ENCODE measurements at places on chromosomes 16 and 17.

DNA sequence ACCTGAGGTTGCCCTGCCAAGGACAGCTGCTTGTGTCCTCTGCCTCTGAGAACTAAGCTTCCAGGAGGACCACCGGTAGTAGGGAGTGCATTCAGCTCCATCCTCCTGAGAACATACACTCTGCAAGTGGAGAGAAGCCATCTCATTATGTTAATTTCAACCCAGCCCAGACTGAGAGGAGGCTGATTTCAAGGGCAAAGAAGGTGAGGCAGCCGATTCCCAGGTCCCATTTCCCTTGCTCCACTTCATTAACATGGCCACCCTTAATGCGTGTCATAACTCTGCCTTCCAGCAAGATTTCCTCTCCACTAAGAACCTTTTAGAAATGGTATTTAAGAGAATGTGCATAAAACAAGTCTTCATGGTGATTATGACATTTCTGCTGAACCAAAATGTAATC is 72.5 kb downstream of the CDH13 start:
- no peak for DNase-seq

GRCh38 chr17:57357392-57357784 is 101.1 kb downstream of the MSI2 start:
- DNase-seq: no peak

GRCh38 chr17:62805234-62805633 is 2.9 kb downstream of the MARCHF10 start:
- no peak for DNase-seq

DNA sequence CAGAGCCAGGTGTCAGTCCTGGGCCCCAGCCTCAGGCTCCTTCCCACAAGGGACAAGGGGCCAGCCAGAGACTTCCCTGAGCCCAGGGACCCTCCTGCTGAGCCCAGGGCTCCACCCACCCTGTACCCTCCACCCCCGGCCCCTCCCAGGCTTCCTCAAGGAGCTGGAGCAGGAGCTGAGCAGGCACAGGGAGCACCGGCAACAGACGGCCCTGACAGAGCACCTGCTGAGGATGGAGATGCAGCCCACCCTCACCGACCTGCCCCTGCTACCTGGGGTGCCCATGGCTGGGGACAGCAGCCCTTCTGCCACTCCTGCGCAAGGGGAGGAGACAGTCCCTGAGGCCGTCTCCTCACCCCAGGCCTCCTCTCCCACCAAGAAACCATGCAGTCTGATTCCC is 4.5 kb downstream of the SCRN2 start:
- no peak for DNase-seq

- no peak for DNase-seq
Observed at GRCh38 chr17:8846768-8847211, 20.7 kb downstream of the PIK3R6 start.

DNA sequence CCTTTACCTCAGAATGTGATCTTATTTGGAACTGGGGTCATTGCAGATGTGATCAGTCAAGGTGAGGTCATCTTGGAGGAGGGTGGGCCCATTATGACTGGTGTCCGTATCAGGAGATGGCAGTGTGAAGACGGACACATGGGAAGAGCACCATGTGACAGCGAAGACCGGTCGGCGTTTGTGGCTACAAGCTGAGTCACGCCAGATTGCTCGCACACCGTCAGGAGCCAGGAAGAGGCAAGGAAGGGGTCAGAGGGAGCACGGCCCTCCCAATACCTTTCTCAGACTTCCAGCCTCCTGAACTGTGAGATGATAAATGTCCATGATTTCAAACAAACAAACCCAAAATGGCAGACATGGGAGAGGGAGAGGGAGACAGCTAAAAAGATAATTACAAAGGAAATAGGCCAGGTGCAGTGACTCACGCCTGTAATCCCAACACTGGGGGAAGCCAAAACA is 13.2 kb downstream of the STARD3 start:
- DNase-seq: no peak

- DNase-seq: no peak
Observed at GRCh38 chr16:81239367-81240121, 1.1 kb downstream of the BCO1 start.

DNA sequence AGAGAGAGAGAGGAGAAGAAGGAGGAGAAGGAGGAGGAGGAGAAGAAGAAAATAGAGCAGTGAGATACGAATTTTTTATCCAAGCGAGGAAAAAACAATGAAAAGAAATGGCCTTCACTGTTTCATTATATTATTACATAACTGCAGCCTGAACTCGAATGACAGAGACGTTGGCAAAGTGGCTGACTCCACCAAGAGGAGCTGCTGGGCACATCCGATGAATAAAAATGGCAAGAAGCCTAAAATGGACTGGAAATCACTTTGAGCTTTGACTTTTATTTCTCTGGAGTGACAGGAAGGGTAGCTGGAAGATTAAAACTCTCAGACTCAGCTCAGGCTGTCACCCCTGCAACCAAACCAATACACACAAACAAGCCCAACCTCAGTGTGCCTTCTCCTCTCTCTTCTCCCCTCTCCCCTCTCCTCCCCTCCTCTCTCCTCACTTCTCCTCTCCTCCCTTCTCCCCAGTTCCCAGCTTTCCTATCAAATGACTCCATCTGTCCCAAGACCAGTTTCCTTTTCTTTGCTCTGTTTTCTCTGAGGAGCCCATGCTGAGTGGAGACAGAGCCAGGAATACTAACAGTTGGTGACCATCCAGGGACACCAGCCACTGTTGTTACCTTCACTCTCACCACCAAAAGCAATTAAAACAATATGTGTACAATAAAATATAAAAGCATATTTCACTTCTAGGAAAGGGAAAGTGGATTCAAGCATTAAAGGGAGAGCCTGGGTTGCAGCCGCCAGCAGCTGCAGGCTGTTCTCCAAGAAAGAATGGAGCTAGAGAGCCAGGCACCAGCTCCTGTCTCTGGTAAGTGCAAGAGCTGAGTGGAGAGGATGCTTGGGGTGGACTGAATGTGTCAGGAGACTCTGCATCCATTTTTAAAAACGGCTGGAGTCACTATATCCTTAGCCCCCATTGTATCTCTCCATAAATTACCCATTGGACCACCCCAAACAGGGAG is 51.2 kb downstream of the SOX9 start:
- DNase-seq: no peak

DNA sequence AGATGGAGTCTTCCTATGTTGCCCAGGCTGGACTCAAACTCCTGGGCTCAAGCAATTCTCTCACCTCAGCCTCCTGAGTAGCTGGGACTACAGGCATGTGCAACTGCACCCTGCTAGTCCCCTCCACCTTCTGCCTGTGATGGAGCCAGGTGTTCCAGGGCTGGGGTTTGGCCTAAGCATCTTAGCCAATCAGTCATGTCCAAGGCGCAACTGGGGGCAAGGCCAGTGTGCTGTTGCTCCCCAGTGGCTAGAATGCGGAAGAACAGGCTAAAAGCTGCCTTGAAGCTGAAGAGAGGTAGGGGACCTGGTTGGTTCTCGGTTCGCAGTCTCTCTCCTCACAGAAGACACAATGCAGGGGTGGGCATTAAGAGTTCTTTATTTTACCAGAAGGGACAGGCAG is 18.6 kb downstream of the FLOT2 start:
- DNase-seq: no peak

DNA sequence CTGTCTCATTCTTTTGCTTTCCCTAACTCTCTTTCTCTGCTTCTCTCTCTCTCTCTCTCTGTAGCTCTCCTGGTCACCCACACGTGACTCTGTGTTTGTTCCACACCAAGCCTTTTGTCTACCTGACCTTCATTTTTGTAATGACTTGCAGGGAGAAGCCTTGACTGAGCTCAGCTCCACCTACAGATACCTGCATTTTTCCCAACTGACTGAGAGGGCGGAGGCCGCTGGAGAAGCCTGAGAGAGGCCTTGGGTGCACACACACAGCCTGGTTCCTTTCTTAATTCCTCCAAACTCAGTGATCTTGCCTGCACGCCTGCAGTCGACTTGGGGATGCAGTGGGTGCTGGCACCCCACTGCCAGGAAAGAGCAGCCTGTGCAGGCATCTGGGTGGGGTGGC is 68.8 kb downstream of the LYRM1 start:
- DNase-seq: no peak

GRCh38 chr16:20614186-20615141 is 38.3 kb upstream of the ACSM2B start:
- no peak for DNase-seq

GRCh38 chr16:49148410-49148809 is 133.2 kb downstream of the CBLN1 start:
- DNase-seq: no peak

- DNase-seq: no peak
Observed at GRCh38 chr17:62995377-62995885, 29.4 kb downstream of the TANC2 start.

DNA sequence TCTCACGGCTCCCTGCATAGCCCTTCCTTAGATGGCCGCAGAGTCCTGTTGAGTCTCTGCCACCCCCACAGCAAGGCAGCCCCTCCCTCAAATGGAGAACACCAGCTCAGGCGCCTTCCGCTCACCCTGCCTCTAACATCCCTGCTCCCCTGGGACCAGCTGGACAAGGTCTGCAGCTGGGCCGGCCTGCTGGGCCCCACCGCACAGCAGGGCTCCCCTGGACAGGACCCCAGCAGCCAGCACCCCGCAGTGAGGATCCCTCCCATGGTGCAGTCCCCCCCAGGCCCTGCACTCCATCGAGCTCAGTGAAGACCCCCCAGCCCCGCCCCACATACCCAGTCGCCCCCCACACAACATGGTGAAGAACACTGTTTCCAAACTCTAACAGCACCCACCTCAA is 10.2 kb downstream of the ATP2A3 start:
- DNase-seq: no peak

GRCh38 chr16:75820672-75821071 is 94.4 kb upstream of the CPHXL start:
- DNase-seq: no peak

- DNase-seq: no peak
Observed at GRCh38 chr17:56314026-56314425, 160.8 kb downstream of the ANKFN1 start.

- no peak for DNase-seq
Observed at GRCh38 chr17:42276609-42277341, 584 bp upstream of the STAT5B start.

DNA sequence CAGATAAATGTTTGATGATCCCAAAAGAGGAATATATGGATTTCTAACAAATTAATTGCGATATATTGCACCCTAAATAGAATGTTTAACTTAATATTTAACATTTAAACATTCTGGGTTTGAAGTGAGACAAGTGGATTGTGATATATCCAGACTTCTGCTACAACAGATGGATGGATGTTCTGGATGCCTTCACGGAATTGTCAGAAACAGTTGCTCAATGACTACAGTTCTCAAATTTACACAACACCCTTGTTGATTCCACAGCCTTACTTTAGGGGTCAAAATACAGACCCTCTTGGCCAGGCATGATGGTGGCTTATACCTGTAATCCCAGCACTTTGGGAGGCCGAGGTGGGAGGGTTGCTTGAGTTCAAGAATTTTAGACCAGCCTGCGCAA is 250.8 kb downstream of the RBFOX1 start:
- DNase-seq: no peak

DNA sequence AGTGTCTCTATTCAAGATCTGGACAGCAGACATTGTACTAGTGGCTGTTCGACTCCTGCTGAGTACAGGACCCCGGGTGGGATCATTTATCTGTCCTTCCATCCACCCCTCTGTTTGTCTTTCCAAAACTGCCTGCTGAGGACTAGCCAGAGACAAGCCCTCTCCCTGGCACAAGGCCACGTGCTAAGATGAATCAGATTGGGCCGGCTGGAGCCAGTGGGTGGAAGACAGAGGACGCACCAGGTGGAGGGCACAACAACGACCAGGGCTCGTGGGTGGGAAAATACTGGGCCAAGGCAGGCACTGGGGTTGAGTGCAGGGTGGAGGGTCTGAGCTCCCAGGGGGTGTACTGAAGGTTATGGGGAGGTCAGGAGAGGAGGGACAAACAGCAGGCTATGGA is 1.4 kb upstream of the CA7 start:
- no peak for DNase-seq

GRCh38 chr17:75487351-75488070 is 27.8 kb downstream of the CASKIN2 start:
- DNase-seq: no peak

- DNase-seq: no peak
Observed at GRCh38 chr17:3622977-3623594, 13.0 kb downstream of the SHPK start.

DNA sequence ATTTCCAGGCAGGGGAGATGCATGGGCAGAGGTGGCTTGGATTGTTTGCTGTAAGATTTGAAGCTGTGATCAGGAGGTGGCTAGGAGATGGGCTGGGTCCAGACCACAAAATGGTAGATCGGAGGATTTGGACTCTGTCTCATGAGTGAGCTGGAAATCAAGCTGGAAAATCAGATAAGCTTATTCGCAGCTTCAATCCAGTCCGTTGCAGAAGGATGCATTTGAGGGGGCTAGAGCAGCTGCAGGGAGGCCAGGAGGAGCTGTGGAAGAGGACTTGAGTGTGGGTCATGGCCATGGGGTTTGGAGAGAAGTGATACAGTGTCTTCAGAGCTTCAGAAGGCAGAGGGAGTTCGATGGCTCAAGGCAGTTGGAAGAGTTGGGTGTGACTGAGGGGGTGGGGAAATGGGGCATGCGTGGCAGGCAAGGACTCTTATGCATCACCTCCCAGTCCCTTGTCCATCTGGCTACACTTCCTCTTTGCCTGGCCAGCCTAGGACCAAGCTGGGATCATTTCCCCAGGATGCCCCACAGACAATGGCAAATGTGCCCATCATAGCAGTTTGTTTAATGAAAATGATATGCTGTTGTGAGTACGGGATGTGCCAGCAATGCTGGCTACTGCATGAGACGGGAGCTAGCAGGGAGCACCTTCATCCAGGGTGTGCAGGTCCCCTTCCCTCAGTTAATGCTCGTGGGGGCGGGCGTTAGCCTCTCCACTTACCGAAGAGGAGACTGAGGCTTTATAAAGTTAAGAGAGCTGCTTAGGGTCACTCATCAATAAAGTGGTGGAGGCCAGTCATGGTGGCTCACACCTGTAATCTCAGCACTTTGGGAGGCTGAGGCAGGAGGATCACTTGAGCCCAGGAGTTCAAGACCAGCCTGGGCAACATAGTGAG is 20.6 kb downstream of the QPRT start:
- DNase-seq: no peak

DNA sequence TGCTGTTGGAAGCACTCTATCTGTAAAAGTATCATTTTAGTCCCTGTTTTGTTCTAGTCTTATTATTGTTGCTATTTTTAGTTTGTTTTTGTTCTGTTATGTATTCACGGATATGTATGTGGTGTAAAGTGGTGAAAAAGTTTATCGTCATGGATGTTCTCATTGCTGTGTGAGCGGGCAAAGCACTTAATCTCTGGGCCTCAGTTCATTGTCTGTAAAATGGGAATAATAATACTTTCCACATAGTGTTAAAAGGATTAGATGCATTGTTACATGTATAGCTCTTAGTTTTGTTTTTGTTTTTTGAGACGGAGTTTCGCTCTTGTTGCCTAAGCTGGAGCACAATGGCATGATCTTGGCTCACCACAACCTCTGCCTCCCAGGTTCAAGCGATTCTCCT is 19.8 kb downstream of the TAOK1 start:
- no peak for DNase-seq
